ENCODE measurements at places on chromosomes 12 and 14.

DNA sequence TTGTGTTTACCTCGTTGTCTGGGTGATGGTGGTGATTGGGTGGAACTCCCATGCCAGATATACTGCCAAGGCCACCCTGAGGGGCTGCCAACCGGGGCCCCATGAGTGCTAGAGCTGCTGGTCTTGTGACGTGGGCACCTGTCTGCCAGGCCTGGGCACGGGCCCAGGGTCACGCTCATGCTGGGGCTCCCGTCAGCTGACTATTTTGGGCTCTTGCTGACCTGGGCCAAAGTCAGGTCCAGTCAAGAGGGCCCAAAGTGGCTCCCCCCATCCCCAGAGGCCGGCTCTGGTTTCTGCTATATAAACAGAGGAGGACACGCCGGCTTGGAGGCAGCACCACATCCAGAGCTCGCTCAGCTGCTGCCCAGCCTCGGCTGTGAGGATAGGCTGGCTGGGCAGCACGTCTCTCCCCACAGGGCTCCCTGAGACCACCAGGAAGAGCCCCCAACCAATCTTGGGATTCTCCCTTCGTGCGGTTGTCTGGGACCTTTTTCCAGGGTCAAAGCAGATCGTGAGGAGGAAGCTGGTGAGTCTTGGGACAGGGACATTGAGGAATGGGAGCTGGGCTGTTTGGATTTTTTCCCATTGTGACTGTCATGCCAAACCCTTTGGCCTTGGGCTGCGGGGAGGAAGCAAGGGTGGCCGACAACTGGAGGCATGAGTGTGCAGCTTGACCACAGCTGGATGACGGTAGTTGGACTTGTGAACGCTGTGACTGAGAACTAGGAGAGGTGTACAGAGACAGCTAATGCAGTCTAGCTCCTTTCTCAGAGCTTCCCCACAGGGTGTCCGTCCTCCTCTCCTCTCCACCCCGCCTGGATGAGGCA, 7.6 kb upstream of the NR4A1 start:
- DNase-seq = no peak

DNA sequence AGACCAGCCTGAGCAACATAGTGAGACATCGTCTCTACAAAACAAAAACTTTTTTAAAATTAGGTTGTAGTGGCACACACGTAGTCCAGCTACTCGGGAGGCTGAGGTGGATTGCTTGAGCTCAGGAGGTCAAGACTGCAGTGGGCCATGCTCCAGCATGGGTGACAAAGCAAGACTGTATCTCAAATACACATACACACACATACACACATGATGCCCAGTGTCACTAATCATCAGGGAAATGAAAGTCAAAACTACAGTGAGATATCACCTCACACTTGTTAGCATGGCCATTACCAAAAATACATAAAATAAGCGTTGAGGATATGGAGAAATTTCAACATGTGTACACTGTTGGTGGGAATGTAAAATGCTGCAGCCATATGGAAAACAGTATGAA, 33.2 kb upstream of the KICS2 start:
- DNase-seq = no peak

DNA sequence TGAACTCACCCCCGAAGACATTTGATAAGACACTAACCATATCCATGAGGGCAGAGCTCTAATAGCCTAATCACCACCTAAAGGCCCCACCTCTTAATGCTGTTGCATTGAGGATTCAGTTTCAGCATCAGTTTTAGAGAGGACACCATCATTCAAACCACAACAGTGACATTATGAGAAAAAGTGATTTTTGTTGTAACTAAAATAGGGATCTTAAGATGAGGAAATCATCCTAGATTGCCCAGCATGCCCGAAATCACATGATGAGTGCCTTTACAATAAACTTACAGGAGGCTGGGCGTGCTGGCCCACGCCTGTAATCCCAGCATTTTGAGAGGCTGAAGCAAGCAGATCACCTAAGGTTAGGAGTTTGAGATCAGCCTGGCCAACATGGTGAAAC, 9.7 kb upstream of the GLT1D1 start:
- no peak for DNase-seq

- no peak for DNase-seq
These were observed 229.4 kb downstream of the CNTN1 start for GRCh38 chr12:40921563-40922163.

DNA sequence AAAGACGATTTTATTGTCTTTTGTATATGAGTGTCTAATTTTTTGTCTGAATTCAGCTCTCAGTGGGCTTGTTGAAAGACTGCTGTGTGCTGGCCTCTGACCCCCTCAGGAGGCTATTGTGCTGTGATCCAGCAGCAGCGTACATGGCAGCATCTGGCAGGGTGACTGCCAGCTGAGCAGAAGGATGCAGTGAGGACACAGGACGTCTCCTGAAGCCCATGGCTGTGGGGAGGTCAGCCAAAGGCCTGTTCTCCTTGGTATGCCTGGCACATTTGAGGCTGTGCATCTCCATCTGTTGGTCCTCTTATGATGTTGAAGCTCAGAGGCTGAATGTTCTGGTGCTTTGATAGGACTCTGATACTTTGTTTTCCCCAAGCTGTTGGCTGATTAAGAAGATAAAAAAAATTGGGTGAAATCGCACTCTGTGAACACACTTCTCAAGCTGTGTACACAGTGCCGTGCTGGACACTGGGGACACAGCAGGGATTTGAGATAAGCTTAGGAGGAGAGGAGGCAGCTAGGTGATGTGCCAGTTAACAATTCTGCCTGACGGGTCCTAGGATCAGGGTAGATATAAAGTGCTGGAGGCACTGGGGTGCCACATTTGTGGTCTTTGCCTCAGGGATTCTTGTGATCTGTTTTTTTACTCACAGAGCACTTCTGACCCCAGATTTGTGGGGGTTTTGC, 37.5 kb downstream of the EID3 start:
- DNase-seq = no peak

DNA sequence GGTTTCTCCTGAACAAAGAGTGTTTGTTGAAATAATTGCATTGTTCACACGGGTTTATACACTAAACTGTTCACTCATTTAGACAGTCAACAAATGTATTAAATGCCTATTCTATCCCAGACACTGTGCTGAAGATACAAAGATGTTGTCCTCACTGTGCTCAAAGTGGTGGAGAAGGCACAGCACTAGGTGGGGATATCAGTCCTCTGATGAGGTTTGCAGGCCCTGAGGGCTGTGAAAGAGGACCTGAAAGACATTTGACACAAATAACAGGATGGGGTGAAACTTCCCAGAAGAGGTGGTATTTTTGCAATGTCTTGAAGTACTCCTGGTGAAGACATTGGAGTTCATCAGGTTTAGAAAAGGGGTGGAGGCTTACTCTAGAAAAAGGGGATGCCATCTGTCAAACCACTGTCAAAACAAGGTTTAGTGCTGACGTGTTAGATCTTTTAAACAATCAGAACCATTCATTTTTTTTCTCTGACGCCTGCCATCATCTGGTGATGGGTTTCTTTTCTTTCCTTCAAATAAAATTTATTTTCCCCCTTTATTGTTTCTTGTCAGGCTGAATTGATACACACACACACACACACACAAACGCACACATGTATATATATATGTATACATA, 69.5 kb downstream of the ACSS3 start:
- DNase-seq = no peak

- no peak for DNase-seq
These were observed 17.6 kb downstream of the C14orf132 start for GRCh38 chr14:96056509-96057422.

DNA sequence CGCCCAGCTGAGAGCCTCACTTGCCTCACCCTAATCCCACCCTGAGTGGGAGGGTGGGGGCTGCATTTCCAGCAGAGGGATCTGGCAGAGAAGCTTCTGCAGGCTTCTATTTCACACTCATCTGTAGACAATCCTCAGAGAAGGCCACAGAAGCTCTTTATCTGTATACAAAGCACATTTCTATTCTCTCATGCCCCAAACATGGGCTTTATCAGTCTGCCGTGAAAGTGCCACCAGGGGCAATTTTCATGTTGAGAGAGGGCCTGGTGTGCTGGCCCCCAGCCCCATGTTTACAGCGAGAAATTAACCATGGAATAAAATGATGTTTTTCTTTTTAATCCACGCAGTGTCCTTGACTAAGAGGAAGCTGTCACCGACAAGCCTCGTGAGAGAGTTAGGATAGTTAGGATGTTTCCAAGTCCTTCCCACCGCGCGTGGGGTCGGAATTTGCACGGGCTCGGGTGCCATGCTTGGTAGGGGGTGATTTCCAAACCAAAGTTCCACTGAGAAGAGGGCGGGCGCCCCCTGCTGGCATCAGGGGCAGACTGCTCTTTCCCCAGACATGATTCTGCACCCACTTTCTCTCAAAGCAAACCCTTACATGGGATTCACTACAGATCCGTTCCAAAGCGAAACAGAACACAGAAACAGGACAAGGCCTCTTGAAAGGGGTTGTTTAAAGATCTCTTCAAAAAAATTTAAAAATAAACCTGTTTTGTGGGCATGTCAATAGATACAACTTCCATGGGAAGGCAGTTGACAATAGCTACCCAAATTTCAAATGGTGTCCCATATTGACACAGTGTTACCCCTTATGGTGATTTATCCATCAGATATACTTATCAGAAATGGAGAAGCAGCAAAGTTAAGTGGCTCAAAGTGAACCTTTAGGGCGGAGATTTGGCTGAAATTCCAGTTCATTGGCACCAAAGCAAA, 19.4 kb downstream of the BDKRB1 start:
- DNase-seq = peak; percentile 17

DNA sequence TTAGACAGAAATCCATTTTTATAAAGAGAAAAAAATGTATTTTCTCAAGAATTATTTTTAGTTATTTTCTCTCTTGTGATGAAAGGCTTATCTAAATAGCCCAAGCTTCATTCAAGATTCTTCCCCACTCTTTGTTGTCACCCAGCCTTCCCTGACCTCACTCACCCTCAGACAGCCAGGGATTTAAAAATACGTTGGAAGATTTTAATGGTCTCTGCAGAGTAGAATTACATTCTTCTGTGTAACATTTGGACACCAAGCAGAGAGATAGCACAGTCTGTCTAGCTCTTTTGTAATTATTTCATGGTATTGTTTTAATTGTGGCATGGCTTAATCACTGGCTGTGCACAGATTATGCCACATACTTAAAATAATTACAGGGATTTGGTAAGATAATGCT, 130.3 kb downstream of the IGF1 start:
- DNase-seq = no peak

- DNase-seq = peak; percentile 72
These were observed 536 bp upstream of the WNT1 start for GRCh38 chr12:48977290-48978281.

GRCh38 chr12:11107719-11108118, 15.6 kb upstream of the TAS2R43 start:
- DNase-seq = no peak

DNA sequence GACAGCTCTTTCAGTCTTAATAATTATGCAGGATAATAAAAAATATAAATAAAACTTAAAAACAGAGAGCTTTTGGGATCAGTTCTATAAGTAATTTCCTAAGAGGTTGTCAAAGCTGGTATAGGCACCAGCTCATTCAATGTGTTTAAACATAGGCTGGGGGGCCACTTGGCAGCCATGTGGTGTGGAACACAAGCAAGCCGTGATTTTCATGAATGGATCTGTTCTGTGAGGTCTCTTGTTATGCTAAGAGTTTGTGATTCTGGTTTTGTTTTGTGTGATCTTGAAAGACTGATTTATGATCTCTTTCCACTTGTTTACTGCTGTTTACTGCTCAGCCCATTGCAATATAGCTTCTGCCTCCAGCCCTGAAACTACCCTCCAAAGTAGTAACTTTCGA, 240.9 kb downstream of the FBXL14 start:
- no peak for DNase-seq
